Neuronal stem cell (in vitro differentiated cells): ENCODE measurements at places on chromosomes 2 and 18.

DNA sequence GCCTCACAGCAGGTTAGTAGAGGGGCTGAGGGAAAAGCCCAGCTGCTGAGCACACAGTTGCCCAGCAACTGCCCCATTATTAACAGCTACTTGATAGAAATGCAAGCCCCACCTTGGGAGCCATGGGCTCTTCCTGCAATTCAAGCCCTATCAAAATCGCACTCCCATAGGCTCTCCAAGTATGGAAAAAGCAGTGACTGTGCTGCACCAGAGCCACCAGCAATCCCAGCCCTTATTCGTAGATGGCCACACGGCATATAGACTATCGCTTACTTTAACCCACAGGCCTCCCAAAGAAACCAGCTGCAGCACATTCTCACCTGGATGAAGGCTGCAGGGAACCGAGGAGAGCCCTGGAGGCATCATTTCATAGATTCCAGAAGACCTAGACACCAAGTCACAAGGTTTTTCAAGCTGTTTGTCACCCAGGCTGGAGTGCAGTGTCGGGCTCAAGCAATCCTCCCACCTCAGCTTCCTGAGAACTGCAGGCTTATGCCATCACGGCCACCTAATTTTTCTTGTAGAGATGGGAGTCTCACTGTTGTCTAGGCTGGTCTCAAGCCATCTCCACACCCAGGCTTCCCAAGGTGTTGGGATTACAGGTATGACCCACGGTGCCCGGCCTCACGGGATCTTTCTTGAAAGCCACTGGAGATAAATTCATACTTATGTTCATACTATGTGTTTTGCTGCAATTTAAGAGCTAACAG, 11.3 kb downstream of the NCL start:
- DNase-seq, result no peak

DNA sequence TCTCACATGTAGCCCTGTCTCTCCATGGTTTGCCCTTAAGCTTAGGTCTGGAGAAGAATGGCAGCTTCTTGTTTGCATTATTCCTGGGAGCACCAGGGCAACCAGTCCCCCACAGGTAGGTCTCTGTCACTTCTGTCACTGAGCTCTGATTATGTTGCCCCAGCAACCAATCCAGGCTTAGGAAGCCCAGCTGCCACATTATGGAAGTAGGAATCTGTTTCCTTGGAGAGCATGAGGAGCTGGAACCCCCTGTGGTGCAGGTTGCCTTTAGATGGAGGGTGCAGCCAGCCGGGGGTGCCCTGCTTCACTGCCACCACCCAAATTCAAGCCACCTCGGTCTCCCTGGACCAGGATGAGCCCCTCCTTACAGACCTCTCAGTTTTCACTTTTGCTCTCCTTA, 4.8 kb downstream of the RESP18 start:
- DNase-seq, result no peak

GRCh38 chr2:235544689-235544969, 50.8 kb downstream of the AGAP1 start:
- DNase-seq, result no peak

GRCh38 chr2:10180229-10180628, 57.7 kb downstream of the RRM2 start:
- no peak for DNase-seq

- no peak for DNase-seq
Measured at GRCh38 chr2:96870626-96871255, 861 bp upstream of the SEMA4C start.

DNA sequence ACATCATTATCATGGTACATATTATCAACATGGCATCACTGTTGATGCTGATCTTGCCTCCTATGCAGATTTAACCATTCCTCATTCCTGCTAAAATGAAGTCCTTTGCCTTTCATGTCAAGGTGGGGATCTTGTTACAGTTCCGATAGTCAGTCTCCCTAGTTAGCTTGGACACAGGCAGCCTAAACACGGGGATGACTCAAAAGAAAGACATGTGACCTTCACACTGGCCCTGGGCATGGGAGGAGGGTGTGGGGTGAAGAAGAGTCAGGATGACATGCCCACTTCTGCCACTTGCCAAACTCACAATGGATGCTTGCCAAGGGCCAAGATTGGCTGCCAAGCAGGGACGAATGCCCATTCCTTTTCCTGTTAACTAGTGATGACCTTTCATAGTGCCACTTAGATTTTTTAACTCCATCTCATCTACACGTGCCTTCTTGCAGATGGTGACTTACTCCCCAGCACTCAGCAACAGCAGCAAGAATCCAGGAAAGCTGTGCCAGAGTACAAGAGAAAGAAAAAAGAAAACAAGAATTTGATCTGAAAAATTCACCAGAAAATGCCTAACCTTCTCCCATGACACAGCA, 13.9 kb upstream of the SLC1A4 start:
- no peak for DNase-seq

GRCh38 chr2:238646281-238646680, 201.6 kb upstream of the TWIST2 start:
- DNase-seq, result no peak

GRCh38 chr2:215442401-215442787, 6.5 kb upstream of the FN1 start:
- no peak for DNase-seq
